NCI-H2171 treated with DMSO at 0.1 percent for 48 hours (cell line): ENCODE measurements at places on chromosomes 11 and 22.
A peak's percentile ranks its signal among the peaks of the same experiment; 100 is the strongest.

DNA sequence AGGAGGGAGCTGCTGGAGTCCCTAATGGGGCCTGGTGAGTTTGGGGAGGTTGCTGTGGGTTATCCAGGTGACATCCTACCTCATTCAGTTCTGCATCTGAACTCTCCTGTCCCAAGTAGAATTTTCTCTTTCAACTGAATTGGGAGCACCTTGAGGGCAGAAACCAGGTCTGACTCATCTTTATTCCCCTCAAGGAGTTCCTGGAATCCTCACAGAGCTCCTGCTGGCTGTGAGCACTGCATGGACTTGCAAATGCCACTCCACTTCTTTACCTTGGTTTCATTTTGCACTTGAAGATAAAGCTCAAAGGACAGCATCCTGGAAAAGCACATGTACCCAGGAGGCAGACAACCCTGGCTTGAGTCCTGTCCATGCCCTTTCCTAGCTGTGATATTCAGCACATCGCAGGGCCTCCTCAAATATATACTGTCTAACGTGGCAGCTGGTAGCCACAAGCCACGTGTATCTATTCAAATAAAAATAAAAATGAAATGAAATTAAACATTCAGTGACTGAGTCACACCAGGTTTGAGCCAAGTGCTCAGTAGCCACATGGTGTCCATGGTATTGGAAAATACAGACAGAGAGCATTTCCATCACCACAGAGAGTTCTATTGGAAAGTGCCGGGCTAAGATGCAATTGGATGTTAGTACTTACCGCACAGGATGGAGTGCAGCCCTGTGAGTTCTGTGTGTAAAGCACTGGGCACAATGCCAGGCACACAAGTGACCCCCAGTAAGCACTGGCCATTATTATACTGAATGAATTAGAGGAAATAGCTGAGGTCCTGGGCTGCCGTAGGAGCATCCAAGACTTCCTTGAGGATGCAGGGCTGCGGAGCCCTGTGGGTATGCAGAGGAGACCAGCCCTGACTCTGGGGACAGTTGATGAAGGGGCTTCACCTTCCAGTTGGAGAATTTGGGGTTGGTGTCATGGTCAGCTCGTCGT is 149.0 kb downstream of the PKNOX2 start:
- DNase-seq, result no peak

- no peak for DNase-seq
Measured at GRCh38 chr11:9351321-9351881, 33.1 kb upstream of the IPO7 start.

DNA sequence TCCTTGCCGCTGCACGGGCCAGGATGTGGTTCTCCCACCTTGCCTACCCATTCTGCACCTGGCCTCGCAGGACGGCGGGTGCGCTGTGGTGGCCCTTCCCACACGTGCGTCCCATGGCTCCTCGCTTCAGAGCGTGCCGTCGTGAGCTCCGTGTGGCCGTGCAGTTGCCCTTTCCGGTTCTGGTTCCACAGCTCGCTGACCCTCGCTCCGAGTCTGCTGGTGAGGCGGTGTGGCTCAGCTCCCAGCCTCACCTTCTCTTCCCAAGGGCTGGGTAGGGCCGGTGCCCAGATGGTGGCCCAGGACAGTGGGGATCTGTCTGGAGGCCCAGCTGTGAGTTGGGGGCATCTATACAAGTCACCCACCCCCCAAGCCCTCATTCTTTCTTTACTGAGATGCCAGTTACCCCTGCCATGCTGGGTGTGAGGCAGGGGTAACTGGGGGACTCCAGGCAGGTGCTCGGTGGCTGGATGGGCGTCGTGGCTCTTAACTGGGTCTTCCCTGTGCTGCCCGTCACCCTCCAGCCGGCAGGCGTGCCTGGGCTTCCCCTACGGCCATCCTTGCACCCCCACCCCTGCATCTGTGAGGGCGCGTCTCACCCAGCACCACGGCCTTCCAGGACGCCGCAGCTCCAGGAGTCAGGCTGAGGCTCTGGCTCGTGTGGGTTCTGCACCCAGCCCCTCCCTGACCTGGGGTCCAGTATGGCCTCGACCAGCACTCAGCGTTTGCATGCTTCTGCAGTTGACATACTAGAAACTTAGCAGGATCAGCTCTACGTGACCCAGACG is 395.2 kb downstream of the TBC1D22A start:
- DNase-seq, result no peak

DNA sequence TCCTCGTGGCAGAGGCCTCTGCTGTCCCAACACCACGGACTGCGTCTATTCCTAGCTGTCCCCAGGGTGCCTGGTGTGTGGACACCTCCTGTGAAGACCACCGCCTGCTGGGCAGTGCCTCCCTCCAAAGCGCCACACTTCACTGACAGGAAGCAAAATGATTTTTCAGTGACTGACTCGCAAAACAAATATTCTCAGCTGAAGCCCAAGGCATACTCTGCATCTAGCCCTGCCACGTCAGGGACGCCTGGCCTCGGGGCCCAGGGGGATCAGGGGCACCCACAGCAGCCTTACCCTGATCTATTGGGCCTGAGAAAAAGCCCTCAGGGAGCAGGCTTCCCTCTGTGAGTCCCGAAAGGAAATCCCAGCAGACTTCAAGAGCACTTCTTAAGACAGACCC is 2.2 kb downstream of the BRD1 start:
- no peak for DNase-seq

GRCh38 chr11:9858822-9859221 is 194.9 kb downstream of the SWAP70 start:
- no peak for DNase-seq

- DNase-seq, result no peak
Measured at GRCh38 chr22:39662686-39663052, 92.1 kb downstream of the CACNA1I start.

DNA sequence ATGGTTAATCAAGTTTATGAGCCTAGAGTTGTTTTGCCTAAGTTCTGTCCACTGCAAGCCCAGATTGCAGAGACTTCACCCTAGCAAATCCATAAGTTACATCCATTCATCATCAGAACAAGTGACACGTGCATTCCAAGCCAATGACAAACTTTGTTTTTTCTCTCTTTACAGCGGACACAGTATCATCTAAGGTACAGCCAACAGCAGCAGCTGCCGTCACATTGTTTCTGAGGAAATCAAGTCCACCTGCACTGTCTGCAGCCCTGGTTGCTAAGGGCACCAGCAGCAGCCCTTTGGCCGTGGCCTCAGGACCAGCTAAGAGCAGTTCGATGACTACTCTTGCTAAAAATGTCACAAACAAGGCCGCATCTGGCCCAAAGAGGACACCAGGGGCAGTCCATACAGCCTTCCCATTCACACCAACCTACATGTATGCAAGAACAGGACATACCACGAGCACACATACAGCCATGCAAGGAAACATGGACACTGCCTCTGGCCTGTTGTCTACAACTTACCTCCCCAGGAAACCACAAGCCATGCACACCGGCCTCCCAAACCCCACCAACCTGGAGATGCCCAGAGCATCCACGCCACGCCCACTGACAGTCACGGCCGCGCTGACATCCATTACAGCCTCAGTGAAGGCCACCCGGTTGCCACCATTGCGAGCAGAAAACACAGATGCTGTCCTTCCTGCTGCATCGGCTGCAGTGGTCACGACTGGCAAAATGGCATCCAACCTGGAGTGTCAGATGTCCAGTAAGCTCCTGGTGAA is 155.8 kb downstream of the C11orf91 start:
- no peak for DNase-seq

DNA sequence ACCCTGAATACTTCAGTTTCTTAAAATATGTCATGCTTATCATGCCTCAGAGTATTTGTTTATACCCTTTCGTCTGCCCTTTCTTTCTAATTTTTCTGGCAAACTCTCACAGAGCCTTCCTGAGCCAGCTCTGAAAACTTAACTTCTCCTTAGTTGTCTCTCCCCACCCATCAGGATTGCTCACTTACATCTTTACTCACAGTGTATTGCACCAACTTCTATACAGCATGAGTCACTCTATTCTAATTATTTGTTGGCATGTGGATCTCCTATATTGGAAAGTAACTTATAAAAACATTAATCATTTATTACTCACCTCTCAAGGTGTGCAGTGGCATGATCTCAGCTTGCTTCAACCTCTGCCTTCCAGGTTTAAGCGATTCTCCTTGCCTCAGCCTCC is 114.9 kb downstream of the FANCF start:
- no peak for DNase-seq

GRCh38 chr11:118485273-118485672 is 42.0 kb upstream of the TTC36 start:
- no peak for DNase-seq

GRCh38 chr22:34914846-34915245 is 151.1 kb upstream of the ISX start:
- DNase-seq, result no peak

GRCh38 chr11:105149477-105149876 is 9.9 kb upstream of the CARD18 start:
- DNase-seq, result no peak

DNA sequence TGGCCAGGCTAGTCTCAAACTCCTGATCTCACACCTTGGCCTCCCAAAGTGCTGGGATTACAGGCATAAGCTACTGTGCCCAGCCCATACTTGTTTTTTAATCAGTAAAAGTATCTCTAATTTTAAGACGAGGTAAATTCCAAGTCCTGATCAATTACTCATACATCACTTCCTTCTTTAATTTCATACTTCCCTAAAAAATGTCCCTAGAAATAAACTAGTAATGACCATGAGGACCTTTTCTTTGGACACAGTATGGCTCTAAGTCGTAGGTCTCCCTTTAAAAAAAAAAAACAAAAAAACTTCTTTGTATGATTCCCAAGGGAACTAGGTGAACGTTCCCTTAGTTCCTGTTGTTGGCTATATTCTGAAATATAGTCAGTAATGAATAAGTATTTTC is 29.8 kb downstream of the NUP98 start:
- DNase-seq, result no peak

DNA sequence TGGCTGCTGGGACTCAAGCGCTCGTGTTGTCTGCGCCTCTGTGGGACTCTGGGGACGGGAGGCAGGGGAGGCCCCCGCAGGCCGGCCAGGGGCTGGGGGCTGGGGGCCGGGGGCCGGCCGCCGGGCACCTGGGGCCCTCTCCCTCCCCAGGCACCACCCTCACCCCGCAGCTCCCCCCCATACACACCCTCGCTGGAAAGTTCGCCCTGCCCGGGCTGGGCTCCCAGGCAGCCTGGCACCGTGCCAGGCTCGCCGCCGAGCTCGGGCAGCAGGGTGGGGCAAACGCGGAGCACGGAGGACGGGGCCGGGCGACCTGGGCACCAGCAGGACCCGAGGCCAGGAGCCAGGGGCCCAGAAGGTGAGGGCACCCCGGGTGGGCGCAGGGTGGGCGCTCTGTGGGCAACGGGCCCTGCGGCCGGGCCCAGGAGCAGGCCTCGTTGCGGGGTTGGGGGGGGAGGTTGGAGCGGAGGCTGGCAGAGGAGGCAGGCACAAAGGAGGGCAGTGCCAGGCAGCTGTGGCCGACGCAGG is 76.7 kb upstream of the WNT7B start:
- DNase-seq, result peak; percentile 77

GRCh38 chr11:13669544-13670488 is 1.3 kb downstream of the FAR1 start:
- no peak for DNase-seq

DNA sequence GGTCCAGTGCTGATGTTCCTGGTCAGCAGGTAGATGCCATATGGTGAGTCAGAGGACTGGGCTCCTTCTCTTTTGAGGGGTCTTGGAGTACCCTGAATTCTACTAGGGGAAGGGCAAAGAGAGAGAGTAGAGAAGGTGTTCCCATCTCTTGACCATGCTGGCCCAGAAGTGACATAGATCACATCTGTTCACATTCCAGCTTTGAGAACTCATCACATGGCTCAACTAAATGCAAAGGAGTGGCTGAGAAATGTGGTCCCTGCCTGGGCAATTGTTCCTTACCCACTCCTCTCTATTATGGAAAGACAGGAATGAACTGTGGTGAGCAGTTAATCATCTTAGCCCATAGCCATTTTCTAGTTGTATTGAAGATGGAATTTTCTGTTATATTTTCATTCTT is 105.4 kb upstream of the TIMP3 start:
- no peak for DNase-seq

- DNase-seq, result peak; percentile 20
Measured at GRCh38 chr11:83156996-83157593, at the start of gene PCF11. PCF11 (plus strand) TSS chr11:83157131; CDS start chr11:83157440, 309 bp downstream.

GRCh38 chr11:111764621-111765020 is 1.6 kb downstream of the PPP2R1B start:
- DNase-seq, result no peak

DNA sequence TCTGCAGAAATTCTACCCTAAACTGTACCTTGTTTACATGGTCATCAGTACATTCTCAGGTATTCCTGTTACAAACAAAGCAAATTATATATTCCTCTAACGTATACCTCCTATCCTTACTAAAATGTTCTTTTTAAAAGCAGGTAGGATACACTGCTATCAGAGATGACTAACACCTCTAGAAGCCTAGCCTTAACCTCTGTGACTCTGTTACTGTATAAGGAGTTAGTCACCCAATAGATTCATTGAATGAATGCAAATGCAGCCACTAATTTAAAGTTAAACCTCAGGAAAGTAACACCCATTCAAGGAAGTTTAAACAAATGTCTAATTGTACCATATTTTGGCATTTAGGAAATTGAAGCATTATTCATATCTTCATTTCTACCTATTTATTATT is 82.2 kb downstream of the FCHSD2 start:
- DNase-seq, result no peak

DNA sequence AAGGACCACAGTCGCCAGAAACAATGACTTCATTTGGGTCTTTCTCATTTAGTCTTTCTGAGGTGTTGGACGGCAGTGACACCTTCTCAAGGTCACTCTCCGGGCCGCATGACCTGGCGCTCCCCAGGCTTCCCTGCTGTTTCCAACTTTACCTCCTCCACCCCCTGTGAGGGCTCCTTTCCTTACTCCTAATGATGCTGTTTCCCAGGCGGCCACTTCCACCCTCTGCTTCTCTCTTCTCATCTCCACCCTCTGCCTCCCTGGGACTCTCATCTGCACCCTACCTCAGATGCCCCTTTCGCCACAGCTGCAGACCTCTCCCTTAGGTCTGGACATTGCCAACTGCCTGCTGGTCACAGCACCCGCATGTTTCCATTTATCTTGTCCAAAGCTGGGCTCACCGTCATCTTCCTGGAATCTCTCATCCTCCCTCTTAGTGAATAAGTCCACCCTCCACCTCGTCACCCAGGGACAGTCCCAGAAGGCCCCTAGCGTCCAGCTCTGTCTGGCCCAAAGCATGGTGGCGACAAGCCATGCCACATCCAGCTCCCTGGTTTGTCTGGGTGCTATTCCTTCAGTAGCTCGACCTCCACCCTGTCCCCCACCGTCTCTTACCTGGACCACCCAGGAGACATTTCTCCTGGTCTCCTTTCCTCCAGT is 113.8 kb downstream of the BUD13 start:
- no peak for DNase-seq

- no peak for DNase-seq
Measured at GRCh38 chr22:46027211-46028105, 50.5 kb upstream of the WNT7B start.

DNA sequence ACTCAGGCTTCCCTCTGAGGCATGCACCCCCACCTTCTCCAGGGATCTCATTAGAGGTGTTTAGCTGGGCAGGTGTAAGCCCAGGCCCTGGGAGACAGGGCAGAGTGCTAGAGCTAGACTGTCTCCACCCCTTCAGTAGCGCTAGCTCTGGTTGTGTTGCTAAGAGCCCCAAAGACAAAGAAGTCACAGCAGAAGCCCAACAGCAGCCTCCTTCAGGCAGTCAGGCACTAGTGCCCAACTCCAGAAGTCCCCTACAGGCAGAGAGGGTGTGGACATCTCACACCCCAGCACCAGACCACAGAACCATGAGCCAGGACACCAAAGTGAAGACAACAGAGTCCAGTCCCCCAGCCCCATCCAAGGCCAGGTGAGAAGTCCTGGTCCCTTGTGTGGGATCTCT is at the start of gene CNGA4:
CNGA4 (plus strand) TSS at position 188 of the 400 bp plus-strand sequence; CDS start at position 306, 118 bp downstream.
- peak; percentile 2 for DNase-seq
